ENCODE measurements at places on chromosomes 11 and 22.

DNA sequence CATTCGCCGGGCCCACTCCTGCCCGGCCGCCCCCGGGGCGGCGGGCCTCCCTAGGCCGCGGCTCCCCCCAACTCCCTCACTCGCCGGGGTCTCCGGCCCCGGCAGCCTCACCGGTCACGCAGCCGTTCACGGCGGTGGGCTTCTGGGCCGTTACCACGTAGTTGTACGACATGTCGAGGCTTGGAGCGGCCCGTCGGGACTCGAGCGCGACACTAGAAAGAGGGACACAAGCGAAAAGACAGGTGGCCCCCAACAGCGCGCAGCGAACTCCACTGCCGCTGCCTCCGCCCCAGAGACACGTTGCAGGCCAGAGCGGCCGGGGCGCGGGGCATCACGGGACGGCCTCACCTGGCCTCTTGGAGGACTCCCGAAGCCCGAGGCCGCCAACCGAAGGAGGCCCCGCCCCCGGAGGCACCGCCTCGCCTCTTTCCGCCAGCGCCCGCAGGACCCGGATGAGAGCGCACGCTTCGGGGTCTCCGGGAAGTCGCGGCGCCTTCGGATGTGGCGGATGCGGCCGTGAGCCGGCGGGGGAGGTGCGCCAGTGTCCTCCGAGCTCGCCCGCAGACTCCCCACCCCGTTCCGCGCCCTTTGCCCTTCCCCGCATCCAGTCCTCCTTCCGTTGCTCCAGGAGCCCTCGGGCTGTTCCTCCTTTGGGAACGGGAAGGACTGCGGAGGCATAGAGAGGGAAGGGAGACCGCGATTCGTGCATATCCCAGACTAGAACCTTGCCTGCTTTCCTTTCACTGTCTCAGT, at the start of the genes DDB1 and TKFC:
TSS of gene DDB1 (minus strand) at position 309 of the 753 bp plus-strand sequence. CDS start at position 172, 137 bp downstream.
TSS of gene TKFC (plus strand) at position 432 of the 753 bp plus-strand sequence. CDS start 1,501 bp downstream, outside the sequence.
- peak; percentile 97 for DNase-seq

GRCh38 chr11:105548359-105548758, 61.5 kb upstream of the GRIA4 start:
- DNase-seq = no peak

- DNase-seq = no peak
Measured at GRCh38 chr11:86663761-86664160, 8.7 kb downstream of the ME3 start.

- no peak for DNase-seq
Measured at GRCh38 chr11:1208144-1208393, 14.8 kb upstream of the MUC5B start.

DNA sequence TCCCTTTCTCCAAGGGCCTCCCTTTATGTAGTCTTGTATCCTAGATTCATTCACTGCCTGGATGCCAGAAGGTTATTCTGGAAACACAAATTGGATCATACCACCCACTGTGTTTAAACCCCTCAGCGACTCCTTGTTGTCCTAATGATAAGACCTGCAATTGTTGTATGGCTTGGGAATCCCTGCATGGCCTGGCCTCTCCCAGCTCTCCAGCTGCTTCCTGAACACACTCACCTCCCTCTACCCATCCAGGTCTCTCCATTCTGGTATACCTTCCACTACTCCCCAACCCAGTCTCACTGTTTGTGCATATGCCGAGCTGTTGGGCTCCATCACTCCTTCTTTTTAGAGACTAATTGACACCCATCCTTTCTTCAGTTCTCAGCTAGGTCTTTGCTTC, 124.3 kb upstream of the ALX4 start:
- no peak for DNase-seq

- no peak for DNase-seq
Measured at GRCh38 chr22:48819232-48819631, 1008.4 kb downstream of the BRD1 start.

- no peak for DNase-seq
Measured at GRCh38 chr22:48836673-48837340, 990.9 kb downstream of the BRD1 start.

GRCh38 chr22:49703990-49704344, 123.7 kb downstream of the BRD1 start:
- no peak for DNase-seq

- DNase-seq = no peak
Measured at GRCh38 chr11:115501893-115502589, 2.2 kb downstream of the CADM1 start.

- DNase-seq = no peak
Measured at GRCh38 chr11:17161515-17161914, 46.3 kb downstream of the PIK3C2A start.

DNA sequence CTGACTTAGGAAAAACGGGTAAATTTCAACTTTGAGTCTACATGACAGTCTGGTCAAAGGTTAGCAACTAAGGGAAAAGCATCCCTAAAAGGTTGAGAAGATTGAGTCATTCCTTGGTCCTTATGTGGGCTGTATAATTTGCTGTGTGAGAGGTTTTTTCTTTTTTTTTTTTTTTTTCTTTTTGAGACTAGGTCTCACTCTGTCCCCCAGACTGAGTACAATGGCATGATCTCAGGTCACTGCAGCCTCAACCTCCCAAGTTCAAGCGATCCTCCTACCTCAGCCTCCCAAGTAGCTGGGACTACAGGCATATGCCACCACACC, 101.4 kb downstream of the MRTFA start:
- DNase-seq = no peak

DNA sequence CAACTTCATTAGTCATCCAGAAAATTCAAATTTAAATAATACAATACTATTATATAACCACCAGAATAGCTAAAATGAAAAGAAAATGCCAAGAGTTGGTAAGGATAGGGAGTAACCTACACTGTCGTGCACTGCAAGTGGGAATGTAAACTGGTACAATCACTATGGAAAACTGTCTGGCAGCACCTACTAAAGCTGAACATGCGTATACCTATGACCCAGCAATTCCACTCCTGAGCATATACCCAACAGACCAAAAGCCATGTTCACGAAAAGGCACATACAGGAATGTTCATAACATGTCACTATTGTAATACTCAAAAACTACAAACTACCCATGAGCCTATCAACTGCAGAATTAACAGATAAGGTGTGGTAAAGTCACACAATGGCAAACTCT, 32.7 kb downstream of the DENND5A start:
- no peak for DNase-seq

DNA sequence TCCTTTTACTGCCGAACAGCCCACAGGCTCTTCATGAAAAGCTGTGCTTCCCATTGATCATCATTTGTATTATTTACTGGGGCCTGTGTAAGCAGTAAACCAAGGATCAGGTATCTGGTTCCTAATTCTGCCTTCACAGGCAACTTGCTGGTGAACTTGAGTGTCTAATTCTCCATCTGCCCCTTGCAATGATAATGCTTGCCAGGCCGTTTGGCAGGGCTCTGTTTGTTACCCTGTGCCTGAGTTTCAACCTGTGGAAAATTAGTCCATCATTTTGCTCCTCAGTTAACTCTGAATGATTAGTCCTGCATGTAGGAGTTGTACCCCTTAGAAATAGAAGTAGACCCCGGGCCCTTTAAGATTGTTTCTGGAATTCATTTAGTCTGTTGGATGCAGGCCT, 298.4 kb upstream of the CADM1 start:
- no peak for DNase-seq

DNA sequence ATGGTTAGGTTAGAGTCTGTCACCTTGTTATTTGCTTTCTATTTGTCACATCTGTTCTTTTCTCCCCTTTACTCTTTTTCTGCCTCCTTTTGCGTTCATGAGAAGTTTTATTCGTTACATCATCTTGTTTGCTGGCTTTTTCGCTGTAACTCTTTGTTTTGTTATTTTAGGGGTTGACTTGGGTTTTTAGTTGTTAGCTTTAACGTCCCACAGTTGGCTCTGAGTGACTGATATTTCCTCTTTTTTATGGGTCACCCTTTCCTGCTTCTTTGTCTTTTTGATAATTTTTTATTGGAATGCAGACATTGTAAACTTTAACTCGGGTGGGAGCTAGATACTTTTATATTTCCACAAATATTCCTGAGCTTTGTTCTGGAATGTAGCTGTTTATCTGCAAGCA, 13.3 kb upstream of the TNNT3 start:
- no peak for DNase-seq

DNA sequence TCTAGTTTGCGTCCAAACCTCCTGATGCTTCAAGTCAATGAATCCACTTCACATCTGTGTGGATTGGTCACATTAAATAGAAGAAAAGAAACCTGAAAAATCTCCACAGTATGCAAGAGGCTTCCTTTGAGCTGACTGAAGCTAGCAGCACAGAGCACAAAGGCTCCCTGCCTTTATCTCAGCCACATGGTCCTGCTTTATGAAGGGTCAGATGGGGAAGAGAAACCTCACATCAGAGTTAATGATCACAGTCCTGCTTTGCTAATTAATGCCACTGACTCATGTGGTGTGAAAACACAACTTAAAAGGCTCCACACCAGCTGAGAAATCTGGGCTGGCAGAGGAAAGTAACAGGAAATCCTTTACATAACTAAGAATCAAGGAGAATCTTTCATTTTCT, 1291.0 kb downstream of the LRRC4C start:
- no peak for DNase-seq

- no peak for DNase-seq
Measured at GRCh38 chr11:91296629-91297028, 928.0 kb upstream of the FAT3 start.

DNA sequence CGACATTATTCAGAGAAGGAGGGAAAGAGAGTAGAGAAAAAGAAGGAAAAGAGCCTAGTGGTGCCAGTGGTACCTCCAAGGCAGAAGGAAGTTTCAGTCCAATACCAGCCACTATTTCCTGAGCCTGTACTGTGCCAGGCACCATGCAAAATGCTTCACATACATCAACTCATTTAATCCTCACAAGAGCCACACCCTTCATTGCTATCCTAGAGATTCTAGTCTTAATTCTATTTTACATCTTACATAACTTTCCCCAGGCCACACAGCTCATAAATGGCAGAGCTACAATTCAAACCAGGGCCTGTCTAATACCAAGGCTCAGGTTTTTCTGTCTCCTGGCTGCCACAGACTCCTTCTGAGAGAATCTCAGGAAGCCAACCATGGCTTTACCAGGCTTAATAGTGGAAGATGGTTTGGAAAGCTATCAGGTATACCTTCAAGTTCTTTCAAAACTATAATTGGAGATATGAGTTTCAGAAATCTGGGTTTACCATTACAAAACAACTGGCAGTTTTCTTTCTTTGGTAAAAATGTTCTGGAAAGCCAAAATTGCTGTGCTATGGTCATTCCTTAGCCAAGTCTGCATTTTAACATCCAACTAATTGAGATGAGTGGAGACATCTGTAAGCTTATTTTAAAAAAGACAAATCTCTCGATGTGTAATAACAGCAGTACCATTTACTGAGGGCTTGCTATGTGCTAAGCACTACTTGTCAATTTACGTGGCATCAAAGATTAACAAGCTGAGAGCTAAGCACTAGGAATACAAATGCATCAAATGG, 225.1 kb upstream of the PITPNB start:
- no peak for DNase-seq

DNA sequence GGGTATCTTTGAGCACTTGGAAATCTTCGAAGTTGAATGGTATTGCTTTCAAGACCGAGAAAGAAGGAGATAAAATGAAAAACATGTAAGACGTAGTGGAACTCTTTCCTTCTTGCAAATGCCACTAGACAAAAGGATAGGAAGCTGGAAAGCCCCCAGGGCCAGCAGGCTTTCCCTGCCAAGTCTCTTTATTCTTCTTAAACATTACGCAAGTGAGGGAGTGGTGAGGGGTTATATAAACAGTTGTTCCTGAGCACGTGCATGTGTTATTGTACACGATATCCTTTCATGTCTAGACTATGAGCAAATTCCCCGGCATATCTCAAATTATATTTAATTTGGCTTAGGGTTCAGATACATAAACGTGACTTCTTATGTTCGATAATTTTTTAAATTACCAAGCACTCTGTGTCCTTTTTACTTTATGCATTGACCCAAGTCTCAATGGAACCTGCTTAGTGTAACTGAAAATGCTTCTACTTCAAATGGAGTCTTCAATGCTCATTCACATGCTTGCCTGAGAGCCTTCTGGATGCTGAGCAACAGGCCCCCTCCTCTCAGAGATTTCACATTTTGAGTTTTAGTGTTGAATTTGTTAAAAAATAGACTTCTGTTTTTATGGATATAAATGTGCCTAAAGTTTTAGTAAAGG, 59.0 kb downstream of the PPP2R1B start:
- DNase-seq = no peak

DNA sequence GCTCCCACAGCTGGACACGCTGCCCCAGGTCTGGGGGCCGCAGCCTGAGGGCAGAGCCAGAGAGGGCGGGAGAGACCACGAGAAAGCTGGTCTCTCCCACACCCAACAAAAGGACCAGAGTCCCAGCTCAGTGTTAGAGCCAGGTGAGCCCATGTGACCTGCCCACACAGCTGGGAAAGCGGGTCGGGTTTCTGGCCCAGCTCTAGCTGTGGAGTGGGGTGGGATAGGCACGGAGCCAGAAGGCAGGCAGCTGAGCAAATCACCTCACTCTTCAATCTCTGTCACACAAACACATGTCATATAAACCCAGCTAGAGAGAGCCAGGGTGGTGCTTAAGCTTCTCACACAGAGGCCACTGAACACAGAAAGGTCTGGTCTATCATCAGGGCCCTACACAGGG, 7.8 kb upstream of the EIF3D start:
- no peak for DNase-seq

DNA sequence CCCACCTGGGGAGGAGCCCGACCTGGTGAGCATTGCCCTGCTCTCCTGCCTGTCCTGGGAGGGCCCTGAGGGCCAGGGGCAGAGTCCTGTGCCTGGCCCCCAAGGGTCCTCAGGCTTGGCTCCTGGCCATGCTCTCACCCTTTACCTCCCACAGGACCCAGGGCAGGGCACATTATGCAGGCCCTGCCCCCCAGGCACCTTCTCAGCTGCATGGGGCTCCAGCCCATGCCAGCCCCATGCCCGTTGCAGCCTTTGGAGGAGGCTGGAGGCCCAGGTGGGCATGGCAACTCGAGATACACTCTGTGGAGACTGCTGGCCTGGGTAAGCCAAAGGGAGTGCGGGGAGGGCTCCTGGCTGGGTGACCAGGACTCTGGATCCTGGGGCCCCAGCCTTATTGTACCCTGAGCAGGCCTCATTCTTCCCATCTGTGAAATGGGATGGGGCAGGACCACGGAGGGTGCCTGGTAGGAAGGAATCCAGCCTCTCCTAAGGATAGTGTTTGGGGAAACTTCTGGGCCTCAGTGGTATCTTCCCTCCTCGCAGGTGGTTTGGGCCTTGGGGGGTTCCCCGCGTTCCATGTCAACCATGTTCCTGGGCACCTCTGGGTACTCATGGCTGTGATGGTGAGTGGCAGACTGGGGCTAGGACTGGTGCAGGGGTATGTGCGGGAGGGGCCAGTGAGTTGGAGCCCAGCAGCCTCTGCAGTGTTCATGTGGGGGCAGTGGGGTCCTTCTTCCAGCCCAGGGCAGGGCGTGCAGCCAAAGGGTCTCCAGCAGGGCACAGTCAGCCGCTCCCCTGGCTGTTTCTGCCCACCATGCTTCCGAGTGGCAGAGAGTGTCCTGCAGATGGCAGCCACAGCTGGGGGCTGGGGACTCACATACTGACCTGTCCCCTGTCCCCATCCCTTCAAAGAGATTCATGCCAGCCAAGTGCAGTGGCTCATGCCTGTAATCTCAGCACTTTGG, 14.7 kb downstream of the RELT start:
- no peak for DNase-seq
